ENCODE measurements at places on chromosomes 3 and 15.

DNA sequence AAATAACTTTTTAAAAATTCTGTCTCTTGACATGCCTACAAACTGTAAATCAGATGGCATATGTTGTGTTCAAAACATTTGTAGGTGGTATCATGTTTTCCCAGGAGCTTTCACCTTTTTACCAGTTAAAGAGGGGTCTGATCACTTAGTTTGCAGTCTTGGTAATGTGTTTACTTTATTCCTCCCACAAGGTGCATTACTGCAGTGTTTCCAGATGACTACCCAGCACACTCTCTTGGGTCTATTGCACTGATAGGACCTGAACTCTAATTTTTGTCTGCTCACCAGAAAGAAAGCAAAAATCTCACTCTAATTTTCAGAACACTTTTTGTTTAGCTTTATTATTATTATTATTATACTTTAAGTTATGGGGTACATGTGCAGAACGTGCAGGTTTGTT, 734.1 kb downstream of the GBE1 start:
- DNase-seq, result no peak

GRCh38 chr3:134544316-134544715, 58.5 kb downstream of the CEP63 start:
- DNase-seq, result no peak

GRCh38 chr3:124558991-124559845, 171.0 kb upstream of the UMPS start:
- DNase-seq, result no peak

- DNase-seq, result no peak
These were observed 5.5 kb upstream of the RNF111 start for GRCh38 chr15:58981808-58982475.

DNA sequence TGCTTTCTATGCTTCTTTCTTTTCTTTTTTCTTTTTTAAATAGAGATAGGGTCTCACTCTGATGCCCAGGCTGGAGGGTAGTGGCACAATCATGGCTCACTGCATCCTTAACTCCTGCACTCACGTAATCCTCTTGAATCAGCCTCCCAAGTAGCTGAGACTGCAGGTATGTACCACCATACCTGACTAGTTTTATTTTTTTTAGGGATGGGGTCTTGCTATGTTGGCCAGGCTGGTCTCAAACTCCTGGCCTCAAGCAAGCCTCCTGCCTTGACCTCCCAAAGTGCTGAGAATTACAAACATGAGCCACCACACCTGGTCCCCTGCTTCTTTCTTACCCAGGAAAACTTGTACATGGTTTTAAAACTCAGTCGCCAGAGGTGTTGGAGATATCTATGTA, 24.2 kb upstream of the HDC start:
- DNase-seq, result no peak

- DNase-seq, result no peak
These were observed 105.4 kb upstream of the CCDC54 start for GRCh38 chr3:107271787-107272387.

GRCh38 chr15:58441376-58442070, 9.7 kb downstream of the LIPC start:
- no peak for DNase-seq

GRCh38 chr3:45060165-45060892, 34.2 kb downstream of the CLEC3B start:
- no peak for DNase-seq
